ENCODE measurements at places on chromosomes 1 and 21.
A peak's percentile ranks its signal among the peaks of the same experiment; 100 is the strongest.

GRCh38 chr1:111511370-111511769, 7.9 kb upstream of the ADORA3 start:
- no peak for DNase-seq

DNA sequence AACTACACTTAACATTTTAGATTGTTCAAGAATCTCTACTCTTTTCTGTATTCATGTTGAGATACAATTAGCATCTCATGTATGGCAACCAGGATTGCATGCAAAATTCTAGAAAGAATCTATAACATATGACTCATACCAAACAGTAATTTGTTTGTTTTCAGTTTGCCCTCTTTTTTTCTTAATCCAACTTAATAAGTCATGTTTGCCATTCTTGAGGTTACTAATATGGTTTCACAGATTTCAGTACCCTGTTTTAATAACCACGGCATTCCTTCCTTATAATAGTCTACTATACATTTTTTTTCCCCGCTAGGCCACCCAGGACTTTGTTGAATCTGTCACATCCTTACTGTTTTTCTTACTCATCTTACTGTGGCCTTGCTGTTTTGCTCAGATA, 140.8 kb downstream of the FMN2 start:
- DNase-seq, result no peak

DNA sequence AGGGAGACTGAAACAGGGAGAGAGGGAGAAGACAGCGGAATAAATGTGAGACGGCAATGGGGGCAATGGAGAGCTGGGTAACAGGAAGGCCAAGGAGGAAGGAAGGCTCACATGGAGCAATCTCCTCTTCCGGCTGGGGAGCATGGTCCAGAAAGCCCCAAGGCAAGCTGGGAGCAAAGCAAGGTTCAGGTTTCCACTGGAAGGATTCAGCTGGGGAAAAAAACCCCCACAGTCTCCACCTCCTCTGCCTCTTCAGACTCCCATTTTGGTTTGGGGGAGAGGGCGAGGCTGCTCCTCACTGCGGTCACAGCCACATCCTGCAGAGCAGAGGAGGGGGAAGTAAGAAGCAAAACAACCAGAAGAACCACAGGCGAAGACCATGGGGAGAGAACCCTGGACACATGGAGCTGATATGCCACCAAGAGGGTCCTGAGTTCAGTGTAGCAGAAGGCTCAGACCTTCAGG, 650 bp downstream of the TNFAIP8L2 start:
- peak; percentile 74 for DNase-seq

DNA sequence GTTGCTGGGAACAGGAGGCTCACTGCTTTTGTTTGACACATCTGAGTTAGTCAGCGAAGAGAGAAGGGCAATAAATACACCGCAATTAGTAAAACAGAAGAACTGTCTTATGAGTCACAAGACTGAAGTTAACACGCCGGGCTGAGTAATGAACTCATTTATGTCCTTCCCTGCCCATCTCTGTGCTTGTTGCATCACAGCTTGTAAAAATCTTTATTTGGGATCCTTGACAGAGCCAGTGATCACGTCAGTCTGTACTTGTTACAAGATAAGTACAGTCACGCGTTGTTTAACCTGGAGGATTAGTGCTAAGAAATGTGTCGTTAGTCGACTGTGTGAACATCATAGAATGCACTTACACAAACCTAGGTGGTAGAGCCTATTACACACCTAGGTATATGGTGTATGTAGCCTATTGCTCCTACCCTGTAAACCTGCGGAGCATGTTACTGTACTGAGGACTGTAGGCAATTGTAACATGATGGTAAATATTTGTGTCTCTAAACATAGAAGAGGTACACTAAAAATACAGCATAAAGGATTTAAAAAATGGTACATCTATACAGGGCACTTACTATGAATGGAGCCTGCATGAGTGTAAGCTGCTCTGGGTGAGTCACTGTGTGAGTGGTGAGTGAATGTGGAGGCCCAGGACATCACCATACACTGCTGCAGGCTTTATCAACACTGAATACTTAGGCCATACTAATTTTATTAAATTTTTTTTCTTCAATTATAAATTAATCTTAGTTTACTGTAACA, 272.2 kb downstream of the TNR start:
- DNase-seq, result no peak

- DNase-seq, result no peak
Measured at GRCh38 chr1:1223891-1224290, 7.9 kb downstream of the SDF4 start.

All from stimulated activated naive CD8-positive, alpha-beta T cell treated with anti-CD3 and anti-CD28 coated beads, Interleukin-15, Interleukin-2, amounts not matched to agents 100 U/mL and 50 U/mL, for 24 hours (primary cell).